ENCODE measurements at places on chromosomes 7 and 10.

DNA sequence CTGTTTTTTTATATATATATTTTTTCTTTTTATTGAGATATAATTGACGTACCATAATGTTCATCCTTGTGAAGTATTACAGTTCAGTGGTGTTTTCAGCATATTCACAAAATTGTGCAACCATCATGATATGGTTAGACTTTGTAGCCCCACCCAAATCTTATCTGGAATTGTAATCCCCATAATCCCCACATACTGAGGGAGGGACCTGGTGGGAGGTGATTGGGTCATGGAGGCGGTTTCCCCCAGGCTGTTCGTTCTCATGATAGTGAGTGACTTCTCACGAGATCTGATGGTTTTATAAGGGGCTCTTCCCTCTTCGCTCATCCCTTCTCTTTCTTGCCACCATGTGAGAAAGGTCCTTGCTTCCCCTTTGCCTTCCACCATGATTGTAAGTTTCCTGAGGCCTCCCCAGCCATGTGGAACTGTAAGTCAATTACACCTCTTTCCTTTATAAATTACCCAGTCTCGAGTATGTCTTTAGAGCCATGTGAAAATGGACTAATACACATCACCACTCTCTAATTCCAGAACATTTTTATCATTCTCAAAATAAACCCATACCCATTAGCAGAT, 73.9 kb upstream of the SMNDC1 start:
- DNase-seq, result no peak

DNA sequence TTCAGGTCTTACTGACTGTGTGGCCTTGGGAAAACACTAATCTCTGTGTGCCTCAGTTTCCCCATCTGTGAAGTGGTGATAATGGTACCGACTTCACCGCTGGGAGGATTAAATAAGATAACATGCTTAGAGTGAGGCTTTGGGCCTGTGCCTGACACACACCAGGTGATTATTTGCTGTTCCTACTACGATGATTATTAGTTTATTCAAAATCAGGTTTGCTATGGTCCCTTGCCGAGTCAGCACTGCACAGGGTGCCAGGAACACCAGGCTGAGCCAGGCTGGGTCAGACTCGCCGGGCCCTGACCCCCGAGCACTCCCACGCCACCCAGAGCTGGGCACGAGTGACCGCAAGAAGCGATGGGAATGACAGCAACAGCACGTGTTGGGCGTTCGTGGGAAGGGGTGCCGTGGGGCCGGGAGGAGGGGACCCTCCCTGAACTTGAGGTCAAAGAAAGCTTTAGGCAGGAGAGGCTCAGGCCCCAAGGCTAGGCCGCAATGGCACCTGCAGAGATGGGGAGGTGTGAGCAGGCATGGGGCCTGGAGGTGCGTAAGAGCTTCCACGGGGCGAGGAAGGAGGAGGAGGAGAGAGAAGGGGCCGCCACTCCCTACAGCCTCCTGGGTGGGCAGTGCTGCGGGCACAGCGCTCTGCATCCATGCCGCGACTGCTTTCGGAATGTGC, 325.4 kb downstream of the DNAJB6 start:
- DNase-seq, result no peak

- peak; percentile 5 for DNase-seq
Measured at GRCh38 chr7:32582036-32582435, 86.7 kb downstream of the AVL9 start.

GRCh38 chr10:133277277-133277992, 767 bp upstream of the ADAM8 start:
- DNase-seq, result no peak

GRCh38 chr7:142562688-142563087, 186.6 kb upstream of the PRSS1 start:
- DNase-seq, result no peak

DNA sequence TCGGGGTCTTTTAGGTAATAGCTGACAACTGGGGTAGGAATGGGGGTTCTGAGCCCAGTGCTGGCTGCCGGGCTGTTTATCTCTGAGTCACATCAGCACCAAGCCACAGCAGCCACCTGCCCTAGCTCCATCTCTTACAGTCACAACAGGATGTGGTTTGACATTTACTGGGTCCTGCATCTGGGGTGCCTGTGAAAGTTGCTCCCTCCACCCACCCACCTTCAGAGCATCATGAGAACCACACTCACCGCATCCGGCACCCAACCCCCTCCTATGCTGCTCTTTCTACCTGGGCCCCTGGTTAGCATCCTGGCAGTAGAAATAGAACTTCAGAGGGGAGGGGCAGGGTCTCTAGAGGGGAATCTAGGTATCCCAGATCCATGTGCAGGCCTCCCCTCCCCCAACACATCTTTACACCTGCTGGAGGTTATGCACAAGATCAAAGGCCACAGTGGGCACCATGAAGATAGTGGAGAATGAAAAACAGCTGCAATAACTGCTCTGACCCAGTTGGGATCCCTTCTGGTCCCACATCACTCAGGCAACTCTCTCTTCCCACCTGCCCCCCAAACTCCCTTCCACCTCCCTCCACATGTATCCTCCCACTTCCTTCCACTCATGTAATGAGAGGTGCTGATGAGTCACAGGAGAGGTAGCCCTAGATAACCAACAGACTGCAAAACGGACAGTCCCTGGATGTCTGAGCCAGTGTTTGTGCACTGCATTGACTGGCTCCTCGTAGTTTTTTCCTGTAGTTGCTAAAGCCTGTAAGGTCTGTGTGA, 38.2 kb downstream of the PRSS2 start:
- no peak for DNase-seq

DNA sequence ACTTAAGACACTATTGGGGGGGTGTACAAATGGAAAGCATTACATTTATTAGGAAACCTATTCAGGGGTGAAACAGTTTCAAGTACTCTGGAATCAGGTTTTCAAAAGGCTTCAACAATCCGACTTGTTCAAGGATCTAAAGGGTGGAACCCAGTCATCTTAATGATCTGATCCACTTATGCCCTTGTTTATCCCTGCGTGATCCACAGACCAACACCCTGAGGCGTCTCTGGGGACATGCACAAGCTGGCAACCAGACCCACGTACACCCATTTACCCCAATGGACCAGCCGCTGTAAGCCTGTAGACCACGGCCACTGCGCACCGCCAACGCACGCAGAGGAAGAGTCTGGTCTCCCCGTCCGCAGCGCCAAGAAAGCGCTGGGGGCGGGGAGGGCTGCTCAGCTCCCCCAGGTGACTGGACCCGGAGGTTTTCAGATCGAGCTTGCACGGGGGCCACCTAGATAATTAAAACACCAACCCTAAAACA, 13.4 kb downstream of the HNRNPF start:
- no peak for DNase-seq

DNA sequence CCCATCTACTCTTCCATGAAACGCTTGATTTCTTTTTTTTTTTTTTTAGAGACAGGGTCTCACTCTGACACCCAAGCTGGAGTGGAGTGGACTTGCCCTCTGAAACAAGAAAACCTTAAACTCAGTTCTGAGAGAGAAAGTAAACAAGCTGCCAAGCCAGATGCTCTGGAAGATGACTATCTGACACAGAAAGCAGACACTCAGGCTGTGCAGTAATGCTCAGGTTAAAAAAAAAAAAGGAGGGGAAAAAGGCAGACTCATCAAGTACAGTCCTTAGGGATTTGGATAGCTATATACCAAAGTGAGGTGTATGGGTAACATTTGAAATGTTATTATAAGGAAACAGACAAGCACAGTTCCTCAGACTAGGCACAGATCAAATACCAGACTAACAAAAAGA, 80.5 kb downstream of the IDE start:
- no peak for DNase-seq

DNA sequence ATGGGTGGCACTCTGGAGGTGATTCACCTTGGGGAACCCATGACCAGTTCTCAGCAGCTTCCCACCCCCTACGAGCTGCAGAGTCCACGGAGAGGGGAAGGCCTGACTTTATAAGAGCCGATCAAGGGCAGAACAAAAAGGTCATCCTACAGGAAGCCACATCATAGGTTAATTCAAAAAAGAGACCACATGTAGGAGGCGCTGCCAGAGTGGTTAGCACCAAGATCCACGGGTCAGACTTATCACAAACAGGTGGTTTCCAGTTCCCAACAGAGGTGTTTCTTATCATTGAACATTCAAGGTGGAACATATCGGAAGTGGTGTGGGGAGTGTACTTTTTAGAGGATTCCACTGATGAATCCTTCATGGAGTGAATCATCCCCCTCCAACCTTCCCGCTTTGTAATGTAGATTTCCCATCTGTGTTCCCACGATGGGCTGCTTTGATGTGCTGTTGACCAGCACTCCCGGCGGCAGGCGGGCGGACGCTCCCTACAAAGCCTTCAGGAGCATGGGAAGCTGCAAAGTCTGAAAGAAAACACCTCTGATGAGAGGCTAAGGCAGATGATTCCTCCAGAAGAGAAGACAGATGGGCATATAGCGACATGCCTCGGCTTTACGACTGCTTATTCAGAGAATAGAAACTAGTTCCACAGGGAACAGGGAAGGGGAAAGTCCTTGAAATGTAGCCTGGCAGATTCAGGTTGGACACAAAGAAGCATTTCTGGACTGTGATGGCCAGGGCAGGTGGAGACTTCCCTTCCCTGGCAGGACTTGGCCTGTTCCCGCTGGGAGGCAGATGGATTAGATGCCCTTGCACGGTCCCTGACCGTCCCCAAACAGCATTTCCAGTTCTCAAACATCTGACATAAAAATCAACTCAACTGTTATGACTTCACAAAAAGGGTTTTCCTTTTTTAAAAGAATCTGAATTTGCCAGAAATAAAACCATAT, 66.5 kb downstream of the AFAP1L2 start:
- no peak for DNase-seq

DNA sequence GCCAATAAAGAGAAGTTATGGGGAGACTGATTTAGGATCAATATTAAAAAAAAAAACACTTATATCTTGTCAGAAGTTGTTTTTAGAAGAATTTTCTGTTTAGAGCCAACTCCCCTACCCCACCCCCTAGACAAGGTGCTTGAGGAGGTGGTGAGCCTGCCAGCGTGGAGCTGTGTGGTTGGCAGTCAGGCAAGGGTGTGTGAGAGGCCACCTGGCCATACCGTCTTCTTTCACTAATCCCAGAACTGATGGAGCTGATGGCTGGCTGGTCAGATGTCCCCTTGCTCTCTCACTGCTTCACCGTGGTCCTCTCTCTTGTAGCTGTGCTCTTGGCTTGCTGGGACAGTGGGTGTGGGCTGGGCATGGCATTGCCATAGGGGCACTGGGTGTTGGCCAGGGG, 34.3 kb downstream of the NACAD start:
- DNase-seq, result no peak

DNA sequence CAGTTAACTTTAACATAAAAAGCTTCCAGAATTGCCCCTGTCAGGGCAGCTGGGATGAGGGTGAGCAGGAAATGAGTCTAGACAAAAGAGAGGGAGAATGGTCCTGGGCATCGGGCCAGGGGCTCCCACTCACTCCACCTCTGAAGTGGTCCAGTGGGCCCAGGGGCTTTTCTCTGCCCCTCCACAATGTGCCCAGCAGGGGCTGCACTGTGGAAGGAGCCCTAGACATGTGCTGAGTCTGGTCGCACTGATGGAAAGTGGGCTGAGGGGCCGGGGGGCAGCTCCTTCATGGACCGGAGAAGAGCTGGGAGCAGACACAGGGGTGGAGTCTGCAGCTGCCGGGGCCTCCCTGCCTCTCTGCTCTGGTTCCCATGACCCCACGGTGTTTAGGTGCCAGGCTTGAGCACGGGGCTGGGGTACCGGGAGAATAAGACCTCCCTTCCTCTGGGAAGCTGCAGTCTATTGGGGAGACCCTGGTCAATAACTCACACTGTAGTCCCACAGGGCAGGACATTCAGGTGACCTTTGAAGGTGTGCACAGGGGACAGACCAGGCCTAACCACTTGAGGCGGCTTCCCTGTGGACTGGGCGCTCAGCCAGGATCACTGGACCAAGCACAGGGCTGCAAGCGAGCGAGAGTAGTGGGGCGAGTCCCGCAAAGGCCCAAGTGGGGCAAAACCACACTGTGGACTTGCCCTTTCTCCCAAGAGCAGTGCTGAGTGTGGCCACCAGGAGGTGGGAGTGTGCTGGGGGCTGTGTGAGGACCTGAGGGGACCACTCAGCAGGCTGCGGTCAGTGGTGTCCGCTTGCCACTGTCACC, 6.1 kb downstream of the ADCY1 start:
- no peak for DNase-seq

- DNase-seq, result no peak
Measured at GRCh38 chr10:58813573-58813972, 300.9 kb downstream of the BICC1 start.

DNA sequence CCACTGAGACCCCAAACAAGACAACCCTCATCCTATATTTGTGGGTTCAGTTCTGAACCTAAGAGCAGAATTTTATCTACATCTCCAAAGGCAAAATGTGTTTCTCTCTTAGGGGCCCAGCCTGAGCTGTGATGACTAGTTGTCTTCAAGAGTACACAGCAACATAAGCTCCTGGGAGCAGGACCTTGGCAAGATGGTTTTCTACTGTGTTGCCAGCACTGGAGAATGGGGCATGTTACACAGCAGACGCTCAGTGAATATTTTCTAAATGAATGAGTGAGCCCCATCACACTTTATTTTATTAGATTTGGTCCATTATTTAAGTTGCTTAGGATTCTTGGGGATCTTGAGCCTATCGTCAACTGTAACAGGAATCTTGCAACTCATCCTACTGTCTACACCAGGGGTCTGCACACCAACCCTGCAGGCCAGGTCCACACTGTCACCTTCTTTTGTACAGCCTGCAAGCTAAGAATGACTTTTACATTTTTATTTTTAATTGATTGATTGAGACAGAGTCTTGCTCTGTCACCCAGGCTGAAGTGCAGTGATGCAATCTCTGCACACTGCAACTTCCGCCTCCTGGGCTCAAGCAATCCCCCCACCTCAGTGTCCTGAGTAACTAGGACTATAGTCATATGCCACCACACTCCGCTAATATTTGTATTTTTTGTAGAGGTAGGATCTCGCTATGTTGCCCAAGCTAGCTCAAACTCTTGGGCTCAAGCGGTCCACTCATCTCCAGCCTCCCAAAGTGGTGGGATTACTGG, 347.1 kb downstream of the FGFR2 start:
- no peak for DNase-seq

GRCh38 chr7:23654508-23654907, 25.5 kb upstream of the FAM221A start:
- no peak for DNase-seq

- no peak for DNase-seq
Measured at GRCh38 chr7:43591558-43592180, 8.8 kb downstream of the STK17A start.

- DNase-seq, result no peak
Measured at GRCh38 chr7:101781439-101781838, 36.0 kb upstream of the CUX1 start.

- no peak for DNase-seq
Measured at GRCh38 chr10:33147013-33147310, 187.5 kb downstream of the NRP1 start.

DNA sequence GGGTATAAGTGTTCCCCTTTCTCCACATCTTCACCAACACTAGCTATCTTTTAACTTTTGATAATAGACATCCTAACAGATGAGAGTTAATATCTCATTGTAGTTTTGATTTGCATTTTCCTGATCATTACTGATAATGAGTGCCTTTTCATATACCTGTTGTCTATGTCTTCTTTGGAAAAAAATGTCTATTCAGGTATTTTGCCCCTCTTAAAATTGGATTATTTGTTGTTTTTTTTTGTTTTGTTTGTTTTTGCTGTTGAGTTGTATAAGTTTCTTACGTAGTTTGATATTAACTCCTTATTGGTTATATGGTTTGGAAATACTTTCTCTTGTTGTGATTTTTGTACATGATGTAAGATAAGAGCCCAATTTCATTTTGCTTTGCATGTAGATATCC, 214.7 kb downstream of the MALRD1 start:
- DNase-seq, result no peak

- no peak for DNase-seq
Measured at GRCh38 chr7:139774376-139774775, 3.4 kb downstream of the HIPK2 start.

Measured in inflammatory macrophage treated with lipopolysaccharide for 1 hour (primary cell).